Urinary bladder (tissue), 4 donors: ENCODE measurements at places on chromosomes 2 and 18.
A peak's percentile ranks its signal among the peaks of the same experiment; 100 is the strongest.

DNA sequence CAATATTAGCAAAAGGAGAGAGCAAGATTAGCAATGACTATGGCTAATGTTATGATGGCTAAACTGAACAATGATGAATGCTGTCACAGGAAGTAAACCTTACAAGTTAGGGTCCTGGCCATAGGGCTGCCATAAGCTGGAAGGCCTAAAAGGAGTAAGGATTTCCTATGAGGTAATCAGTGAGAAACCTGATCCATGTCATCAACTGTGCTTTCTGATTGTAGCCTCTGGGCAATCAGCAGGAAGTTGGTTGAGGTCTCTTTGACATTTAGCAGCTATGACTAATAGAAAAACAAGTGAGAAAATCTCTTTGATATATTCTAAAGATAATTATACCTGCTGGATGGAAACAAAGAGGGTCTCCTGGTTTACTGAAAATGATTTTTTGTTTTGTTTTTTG is 193.0 kb downstream of the RAB3GAP1 start:
- no peak for DNase-seq

DNA sequence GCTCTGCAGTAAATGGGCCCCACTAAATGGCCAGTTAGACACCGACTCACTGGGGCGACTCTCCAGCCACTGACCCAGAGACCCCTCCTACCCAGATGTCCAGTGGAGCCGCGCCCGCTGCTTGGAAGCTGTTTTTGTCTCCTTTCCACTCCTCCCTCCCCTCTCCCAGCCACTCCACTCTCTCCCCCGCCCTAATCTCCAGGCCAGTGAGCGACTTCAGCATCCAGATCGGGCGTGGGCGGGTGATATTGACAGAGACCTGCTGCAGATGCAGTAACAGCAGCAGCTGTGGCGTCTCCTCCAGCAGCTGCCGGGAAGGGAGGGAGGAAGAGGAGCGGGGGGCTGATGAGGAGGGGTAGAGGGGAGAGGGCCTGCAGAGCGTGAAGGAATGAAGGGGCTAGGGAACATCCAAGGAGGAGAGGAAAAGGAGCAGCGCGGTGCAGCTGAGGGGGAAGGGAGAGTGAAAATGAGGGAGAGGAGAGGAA is at the start of gene SCN7A:
SCN7A (minus strand) TSS at position 110 of the 485 bp plus-strand sequence. CDS start 16,553 bp downstream, outside the sequence.
- DNase-seq: peak; percentile 66

- DNase-seq: no peak
Measured at GRCh38 chr2:64608867-64609226, 44.9 kb downstream of the SERTAD2 start.

- no peak for DNase-seq
Measured at GRCh38 chr18:76457475-76457874, 37.6 kb downstream of the ZNF516 start.

DNA sequence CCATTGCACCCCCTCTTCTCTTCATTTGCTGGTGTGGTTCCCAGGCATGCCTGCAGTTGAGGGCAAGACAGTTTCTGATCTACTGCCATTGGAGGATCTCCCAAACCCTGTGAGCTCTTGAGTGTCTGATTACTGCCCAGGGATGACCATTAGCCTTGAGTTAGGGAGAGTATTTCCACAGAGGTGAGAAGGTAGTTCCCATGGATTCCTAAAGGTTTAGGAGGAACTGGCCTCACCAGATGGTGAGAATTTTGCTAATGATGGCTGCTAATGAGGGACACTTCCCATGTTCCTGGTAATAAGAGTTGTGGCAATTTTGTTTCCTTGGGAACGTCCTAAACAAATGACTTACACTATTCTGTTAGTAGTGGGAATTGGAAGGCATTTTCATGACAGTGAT is 42.5 kb downstream of the PTPRM start:
- DNase-seq: no peak

GRCh38 chr18:76483780-76484179 is 11.3 kb downstream of the ZNF516 start:
- DNase-seq: no peak

GRCh38 chr2:237016121-237016915 is 69.4 kb upstream of the COPS8 start:
- no peak for DNase-seq

DNA sequence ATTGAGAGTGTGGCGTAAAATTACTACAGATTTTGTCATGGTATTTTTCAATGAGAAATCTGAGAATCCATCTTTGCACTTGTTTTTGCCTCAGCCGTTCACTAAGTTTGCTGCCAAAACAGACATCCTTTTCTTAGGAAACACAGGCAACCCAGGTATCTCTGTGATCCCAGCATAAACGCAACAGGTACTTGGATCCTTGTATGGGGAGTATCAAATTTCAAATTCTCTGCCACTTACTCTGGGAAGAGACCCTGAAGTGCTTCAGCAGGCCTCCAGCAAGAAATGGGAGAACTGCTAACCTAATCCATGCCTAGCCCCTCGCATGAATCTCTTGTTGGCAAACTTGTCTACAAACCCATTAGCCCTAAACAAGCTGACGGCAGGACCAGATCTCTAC is 83.1 kb downstream of the BCL11A start:
- no peak for DNase-seq

GRCh38 chr2:71494523-71495155 is 41.3 kb downstream of the DYSF start:
- no peak for DNase-seq

DNA sequence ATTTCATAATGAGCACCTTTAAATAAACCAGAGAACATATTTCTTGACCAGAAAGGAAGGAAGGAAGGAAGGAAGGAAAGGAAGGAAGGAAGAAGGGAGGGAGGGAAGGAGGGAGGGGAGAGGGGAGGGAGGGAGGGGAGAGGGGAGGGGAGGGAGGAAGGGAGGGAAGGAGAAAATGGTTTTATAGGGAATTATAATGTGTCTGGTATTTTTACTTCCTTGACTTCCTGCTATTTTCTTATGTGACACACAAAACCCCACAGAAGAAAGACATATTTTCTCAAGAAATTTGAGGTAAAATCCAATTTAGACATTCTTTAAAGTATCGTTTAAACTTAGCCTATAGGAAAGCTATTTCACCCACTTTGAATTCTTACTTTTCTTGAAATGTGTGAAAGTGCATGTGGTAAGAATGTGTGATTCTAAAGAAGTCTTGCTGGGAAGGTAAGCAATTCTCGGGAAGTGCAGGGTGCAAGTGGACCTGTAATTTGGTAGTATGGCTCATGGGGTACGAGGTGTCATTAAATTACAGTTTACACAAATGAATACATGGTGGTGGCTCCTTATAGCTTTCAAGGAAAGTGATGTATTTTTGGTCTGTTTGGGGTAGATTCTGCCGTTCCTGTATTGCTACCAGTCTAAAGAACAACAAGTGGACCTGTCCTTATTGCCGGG is 18.0 kb downstream of the RNF125 start:
- DNase-seq: no peak

- no peak for DNase-seq
Measured at GRCh38 chr2:228063558-228063957, 117.9 kb downstream of the SPHKAP start.

DNA sequence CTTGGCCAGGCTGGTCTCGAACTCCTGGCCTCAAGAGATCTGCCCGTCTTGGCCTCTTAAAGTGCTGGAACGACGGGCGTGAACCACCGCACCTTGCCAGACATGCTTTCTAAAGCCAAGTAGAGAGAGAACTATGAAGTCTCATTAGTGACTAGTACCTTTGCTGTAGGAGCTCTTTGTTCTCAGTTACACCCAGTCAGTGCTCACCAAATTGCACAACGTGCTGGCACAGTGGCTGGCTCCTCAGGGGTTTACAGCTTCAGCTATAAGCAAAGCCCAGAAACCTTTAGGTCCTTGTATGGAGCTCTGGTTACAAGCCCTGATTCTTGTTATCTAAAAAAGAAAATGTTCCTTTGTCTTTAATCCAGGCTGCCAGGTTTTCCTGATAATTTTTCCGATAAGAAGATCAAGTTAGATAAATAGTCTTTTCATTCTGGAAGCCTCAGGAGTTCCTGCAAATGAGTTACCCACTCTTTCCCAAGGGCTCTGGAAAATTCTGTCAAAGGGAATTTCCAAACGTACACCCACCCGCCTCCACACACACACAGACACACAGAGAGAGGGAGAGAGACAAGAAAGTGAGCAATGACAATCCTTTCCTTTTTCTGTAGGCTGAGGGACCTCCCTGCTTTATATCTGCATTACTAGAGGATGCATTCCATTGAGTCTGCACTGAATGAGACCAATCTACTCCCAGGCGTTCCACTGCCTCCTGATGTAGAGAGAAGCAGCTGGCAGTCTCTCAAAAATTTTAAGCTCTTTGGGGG is 100.2 kb upstream of the CSRNP3 start:
- DNase-seq: no peak

- DNase-seq: no peak
Measured at GRCh38 chr2:136024185-136024584, 38.8 kb upstream of the DARS1 start.

GRCh38 chr2:555164-555922 is 121.9 kb downstream of the TMEM18 start:
- peak; percentile 43 for DNase-seq

DNA sequence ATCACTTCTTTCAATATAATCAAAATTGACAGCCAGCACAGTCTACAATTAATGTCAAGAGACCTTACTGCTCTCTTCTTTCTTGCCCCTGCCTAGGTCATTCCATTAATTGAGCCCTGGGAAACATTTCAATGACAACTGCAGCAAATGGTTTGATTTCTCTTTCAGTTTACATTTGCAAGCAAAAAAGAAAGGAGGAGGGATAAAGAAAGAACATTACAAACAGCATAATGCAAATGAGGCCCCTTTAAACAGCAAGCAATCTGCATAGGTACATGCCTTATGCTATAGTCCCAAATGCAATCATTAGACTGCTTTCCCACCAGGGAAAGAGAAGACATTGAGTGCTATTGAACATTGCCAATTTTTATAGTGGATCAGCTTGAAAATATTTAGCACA is 655.0 kb upstream of the CDH2 start:
- no peak for DNase-seq

DNA sequence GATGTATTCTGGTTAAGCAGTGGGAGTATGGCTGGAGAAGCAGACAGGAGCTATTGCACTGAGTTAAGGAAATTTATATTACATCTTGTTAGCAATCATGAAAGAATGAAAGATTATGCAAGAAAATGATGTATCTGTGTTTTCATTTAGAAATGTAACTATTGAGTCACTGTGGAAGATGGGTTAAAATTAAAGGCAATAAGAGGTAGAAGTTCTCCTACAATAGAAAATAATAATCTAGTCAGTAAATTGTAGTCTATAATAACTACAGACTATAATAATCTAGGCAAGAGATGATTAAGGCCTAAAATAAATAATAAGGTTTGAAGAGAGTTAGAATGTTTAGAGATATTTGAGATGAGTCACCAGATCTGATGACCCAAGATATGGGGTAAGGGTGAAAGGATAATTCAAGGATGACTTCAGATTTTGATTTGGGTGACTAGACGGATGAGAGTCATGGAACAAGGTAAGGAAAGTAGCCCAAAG is 371.9 kb upstream of the KCNH7 start:
- no peak for DNase-seq
